IPS DF 6.9 (cell line): ENCODE measurements at places on chromosomes 12 and 14.

GRCh38 chr12:101107032-101107763 lies 102.8 kb downstream of the SLC5A8 start:
- no peak for DNase-seq

DNA sequence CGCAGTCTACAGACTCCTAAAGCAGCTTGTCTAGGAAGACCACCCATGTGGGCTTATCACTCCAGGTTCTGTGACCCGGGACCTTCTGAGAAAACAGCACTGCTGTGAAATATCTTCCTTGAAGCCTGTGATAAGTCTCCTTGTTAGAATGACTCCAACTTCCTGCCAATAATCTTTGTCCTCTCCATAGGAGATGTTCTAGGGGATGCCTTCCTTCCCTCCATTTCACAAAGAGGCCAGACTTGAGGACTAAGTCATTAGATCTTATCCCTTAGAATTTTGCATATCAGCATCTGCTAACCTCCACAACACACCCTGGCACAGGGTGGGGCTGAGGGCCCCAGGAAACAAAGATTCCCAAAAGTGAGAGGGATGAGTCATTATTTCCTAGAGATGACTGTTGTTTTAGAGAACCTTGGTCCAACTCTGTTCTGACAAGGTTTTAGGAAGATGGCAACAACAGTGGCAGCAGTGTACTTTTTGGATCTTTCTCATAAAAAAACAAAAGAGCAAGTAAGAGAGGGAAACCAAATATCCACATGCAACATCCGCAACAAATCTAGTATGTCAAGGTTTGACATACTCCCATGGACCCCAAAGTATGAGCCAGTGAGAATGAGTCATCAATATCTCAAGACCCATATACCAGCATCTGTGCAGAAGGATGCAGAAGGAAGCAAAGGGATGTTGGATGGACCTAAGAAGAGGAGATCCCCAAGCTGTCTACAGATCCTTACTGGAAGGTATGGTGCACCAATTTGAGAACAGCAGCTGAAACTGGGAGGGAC lies 6.0 kb downstream of the LTB4R start:
- DNase-seq = no peak

DNA sequence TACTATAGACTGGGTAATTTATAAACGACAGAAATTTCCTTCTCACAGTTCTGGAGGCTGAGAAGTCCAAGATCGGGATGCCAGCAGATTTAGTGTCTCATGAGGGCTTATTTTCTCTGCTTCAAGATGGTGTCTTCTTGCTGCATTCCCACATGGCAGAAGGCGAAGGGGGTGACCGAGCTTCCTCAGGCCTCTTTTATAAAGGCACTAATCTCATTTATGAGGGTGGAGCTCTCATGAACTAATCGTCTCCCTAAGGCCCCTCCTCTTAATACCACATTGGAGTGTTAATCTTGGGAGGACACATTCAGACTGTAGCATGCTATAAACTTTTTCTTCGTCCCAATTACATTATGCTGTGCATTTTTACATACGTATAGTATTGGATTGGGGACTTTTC lies 200.4 kb upstream of the ARHGAP5 start:
- no peak for DNase-seq

GRCh38 chr12:121529184-121529583 lies 51.6 kb downstream of the KDM2B start:
- DNase-seq = no peak

- no peak for DNase-seq
Observed at GRCh38 chr12:6871052-6871957, 1.8 kb downstream of the SPSB2 start.

DNA sequence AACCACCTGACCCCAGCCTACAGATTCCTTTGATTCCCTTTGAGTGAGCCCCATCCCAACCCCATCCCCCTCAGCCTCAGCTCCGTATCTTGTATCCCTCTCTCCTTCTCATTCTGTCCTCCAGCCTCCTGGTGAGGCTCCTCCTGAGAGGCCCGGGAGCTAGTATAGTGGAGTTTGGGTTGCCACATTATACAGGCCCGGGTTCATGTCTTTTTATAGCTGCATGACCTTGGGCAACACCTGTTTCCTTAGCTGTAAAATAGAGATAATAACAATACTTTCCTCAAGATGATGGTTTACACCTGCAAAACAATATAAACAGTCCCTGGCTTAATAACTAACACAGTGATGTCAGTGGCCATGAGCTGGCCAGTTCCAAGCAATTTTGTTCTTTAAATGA lies 89.8 kb downstream of the STAB2 start:
- DNase-seq = no peak

DNA sequence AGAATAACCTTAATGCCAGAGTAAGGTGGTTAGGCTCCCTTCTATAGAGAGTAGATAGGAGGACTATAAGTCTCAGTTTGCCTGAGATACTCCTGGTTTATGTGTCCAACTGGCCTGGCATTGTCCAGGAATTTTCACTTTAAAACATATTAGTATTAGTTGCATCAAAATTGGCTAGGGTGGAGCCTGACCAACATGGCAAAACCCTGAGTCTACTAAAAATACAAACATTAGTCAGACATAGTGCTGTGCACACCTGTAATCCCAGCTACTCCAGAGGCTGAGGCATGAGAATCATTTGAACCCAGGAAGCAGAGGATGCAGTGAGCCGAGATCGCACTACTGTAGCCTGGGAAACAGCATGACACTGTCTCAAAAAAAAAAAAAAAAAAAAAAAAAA lies 11.9 kb downstream of the WDHD1 start:
- no peak for DNase-seq

DNA sequence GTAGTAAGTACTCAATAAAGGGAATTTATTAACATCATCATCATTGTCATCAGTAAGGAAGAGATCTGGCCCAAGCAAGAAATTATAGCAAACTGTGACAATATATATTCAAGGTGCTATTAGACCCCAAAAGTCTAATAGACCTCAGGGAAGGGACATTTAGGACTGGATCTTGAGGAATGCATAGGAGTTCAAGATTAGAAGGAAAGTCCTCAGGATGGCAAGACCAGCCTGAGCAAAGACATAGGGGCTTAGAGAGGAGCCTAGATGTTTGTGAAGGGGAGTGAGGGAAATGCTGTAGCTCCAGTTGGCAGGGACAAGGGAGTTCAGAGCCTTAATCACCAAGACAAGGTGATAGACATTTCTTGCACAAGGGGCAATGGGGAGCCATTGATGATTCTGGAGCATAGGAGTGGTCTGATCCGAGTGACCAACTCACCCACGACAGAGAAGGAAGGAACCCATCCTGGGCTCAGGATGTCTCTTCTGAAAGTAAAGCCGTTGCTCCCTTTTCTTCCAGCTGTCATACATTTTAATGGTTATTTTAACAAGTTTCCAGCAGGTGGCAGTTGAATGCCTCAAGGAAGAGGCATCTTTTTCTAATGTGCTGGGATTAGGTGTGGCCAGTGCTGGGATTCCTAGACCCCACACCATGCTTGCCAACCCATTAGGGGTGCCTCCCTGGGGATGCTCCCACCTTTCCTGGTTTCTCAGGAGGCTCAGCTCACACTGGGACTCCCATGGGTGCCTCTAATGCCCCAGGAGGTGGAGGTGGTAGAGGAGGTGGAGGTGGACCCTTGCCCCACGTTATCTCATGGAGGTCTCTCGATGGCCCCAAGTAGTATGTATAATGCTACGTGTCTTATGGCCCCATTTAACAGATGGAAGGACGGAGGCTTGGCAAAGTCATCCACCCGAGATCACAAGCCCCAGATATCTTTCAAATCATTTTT lies 37.8 kb downstream of the PHETA1 start:
- DNase-seq = peak; percentile 29

GRCh38 chr14:23580152-23580926 lies 1.7 kb upstream of the JPH4 start:
- DNase-seq = no peak

DNA sequence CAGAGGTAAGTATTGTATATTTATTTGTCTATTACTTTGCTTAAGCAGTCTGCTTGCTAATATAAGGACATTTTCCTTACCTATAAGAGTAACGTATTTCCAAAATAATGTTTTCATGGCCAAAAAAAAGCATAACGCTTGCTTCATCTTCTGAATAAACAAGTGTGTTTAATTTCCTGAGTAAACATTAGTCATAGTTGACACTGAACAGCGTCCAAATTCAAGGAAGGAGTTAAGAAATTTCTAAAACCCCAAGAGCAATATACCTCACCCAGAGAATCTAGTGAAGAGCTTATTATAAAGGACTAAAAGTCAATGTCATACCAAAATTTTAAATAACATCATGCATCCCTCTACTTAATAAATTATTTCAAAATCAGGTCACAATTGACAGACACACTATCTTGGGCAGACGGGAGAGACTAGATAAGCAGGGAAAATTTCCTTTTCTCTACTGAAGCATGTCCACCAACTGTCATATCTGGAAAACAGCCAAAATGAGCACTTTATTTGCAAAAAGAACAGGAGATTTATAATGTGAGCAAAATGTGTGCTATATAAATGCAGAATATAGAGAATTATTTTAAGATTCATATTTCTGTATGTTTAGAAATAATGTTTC lies 25.1 kb downstream of the ANKS1B start:
- no peak for DNase-seq

GRCh38 chr12:54004841-54005530 lies 3.8 kb upstream of the HOXC8 start:
- no peak for DNase-seq

GRCh38 chr14:52068615-52069306 lies at the start of gene NID2:
TSS of gene NID2 (minus strand) at chr14:52069059. CDS start at chr14:52068994, 65 bp downstream.
- peak; percentile 64 for DNase-seq

GRCh38 chr14:92539419-92539818 lies 25.8 kb downstream of the RIN3 start:
- no peak for DNase-seq

DNA sequence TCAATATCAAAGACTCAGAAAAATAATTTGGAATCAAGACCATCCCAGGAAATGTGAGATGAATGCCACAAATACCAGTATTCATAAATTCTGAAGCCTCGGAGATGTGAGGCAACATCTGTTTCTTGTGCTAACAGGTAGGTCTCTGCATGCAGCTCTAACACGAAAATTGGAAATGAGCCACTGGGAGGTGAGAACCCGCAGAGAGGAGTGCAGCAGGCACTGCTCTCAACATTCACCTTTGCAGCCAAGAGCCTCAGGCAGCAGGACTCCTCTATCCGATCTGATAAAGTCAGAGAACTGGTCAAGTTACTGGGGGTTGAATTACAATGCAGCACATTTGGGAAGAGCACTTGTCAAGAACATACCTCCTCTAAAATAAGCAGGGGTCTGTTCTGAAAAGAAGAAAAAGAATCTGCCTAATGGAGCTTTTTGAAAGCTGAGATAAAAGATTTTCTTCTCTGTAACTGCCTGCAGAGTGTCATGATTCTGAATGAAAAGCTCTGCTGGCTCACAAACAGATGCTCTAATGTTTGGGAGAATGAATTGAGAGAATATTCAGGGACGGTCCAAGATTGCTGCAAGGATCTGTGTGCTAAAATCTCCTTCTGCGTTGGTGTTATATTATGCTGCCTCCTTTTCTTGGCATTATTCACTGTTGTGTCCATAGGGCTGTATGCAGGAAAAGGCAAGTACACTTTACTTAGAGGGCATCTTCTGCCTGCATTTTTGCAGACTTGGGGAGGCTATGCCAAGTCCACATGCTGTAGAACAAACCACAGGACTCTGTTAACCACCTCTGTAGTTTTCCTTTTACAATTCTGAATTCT lies 209.6 kb upstream of the KRR1 start:
- no peak for DNase-seq

GRCh38 chr12:62135553-62136200 lies 124.5 kb upstream of the USP15 start:
- DNase-seq = no peak

GRCh38 chr12:53365245-53365904 lies 14.6 kb upstream of the SP1 start:
- DNase-seq = no peak

DNA sequence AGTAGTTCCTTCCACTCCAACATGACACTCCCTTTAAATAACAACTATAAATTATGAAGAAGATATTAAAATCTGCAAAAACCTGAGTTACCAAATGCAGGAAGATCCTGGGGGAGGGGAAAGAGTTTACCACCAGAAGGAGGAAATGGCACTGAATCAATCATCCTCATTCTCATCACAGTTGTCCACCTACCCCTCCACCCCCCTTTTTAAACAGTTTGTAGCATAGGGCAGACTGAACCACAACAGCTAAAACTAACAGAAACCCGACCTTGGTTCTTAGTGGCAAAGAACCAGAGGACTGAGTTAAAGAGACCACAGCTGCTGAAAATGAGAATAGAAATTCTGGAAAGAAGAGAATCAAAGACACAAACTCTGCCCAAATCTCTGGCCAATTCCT lies 189.5 kb downstream of the MED13L start:
- DNase-seq = no peak

GRCh38 chr14:43938588-43939281 lies 568.3 kb downstream of the FSCB start:
- DNase-seq = no peak

DNA sequence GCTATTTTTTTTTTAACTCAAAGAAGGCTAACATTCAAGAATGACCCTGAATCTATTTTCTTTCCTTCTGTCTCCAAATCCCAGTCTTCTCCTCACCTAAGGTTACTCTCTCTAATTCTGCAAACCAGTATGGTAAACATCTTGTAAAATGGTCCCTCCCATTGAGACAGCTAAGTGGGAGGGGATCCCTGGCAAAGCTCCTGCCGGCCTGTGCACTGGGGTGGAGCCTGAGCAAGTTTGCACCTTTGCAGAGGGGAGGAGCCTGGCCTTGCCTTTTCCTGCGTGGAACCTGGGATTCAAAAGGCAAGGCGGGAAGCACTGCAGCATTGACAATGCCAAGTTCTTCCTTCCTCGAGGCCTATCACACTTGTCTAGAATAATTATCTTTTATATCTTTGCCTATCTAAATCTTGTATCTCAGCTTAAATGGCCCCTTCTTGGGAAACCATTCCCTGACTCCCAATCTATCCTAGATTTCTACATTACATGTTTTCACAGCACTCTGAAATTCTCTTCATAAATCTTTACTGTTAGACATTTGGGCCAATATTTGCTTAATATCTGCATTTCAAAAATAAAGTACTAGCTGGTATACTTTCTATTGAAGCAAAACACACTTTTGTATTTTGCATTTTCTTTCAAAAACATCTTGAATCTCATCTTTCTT lies 83.0 kb downstream of the EPS8 start:
- DNase-seq = no peak

DNA sequence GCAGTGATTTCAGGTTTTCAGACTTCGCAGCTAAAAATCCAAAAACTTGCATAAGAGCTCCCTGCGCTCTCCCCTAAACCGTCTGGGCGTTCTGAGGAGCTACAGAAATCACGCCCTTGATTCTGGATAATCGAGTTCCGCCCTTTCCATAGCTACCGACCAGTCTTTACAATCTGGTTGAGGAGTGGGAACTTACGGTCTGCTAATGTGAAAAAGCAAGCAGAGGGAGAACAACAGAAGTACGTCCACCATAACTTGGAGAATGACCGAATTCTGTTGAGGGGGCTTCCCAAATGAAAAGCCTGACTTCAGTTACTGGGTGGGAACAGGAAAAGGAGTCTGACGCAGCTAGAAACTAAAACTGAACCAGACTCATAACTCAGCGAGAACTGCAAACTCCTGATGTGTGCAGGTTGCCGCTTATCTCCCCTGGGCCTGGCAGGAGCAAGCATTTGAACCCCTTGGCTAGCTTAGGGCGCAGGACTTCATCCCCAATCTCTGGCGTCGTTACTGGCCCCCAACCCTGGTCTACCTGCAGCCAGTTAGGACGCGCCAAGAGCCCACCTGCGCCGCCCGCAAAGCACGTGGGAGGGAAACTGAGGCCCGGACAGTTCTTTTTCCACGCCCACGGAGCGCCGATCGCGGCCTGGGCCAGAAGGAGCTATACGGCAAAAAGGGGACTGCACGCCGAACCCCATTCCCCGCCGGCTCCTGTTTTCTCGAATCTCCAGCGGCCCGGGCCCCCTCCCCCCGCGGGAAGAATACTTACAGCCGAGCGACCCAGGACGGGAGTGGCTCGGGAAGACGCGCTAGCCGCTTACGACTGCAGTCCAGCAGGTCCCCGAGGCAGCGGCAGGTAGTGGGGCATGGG lies 838 bp downstream of the LRIG3 start:
- no peak for DNase-seq
